ENCODE measurements at places on chromosomes 16 and 17.
A peak's percentile ranks its signal among the peaks of the same experiment; 100 is the strongest.

GRCh38 chr16:84941921-84942320 lies 69.4 kb downstream of the ZDHHC7 start:
- no peak for DNase-seq

DNA sequence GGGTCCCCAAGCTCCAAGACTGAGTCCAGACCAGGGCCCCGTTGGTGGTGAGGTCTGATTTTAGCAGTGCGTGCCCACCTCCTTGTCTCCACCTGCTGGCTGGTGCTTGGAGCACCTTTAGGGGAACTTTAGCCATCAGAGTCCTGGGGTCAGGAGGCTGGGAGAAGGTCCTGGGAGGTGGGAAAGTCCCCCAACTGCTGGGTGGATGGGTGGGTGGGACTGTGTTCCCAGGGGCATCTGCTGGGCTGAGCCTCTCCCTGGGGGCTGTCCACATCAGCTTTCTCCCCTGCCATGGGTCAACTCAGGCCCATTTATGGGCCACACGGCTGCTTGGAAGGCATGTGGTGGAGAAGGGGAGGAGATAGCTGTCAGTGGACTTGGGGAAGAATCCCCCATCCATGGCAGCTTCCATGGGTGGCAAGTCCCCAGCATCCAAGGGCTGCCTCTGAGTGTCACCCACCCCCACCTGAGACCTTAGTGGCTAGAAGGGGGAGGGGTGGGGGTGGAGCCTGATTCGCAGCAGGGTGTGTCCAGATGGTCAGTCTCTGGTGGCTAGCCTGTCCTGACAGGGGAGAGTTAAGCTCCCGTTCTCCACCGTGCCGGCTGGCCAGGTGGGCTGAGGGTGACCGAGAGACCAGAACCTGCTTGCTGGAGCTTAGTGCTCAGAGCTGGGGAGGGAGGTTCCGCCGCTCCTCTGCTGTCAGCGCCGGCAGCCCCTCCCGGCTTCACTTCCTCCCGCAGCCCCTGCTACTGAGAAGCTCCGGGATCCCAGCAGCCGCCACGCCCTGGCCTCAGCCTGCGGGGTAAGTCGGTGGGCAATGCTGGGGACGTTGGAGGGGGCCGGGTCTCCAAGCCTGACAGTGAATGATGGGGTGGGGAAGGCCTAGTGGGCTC lies at the start of gene TRPV2:
Gene TRPV2, plus strand, starts transcription at position 541 of the 894 bp plus-strand sequence. CDS start 2,098 bp downstream, outside the sequence.
- DNase-seq = peak; percentile 41

- no peak for DNase-seq
Measured at GRCh38 chr16:23694644-23695373, 16.1 kb downstream of the PLK1 start.

DNA sequence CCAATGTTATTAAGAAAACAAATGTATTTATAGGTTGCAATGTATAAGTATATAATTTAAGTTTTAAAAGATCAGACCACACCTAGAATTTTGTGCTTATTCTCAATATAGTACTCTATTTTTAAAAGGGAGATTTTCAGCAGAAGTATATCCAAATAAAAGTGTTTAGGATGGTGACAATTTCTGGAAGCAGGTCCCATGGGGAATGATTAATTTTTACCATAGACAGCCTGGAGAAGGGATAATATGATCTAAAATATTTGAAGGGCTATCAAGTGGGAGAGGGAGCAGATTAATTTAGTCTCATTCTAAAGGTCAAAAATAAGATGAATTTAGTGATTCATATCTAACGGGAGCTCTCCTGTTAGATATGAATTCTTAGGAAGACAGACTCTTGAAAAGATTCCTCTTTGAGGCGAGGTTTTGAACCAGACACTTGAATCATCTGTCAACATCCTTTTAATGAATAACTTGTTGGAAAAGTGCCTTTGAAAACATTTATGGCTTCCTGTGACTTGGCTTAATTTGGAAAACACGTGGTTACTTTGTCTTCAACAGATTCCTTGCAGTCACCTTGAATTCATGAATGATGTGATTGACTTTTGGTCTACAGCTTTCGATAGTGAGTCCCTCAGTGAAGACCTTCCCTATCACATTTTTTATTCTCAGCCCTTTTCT lies 29.3 kb upstream of the SMIM36 start:
- DNase-seq = no peak

GRCh38 chr17:34141590-34141989 lies 113.5 kb upstream of the CCL2 start:
- DNase-seq = no peak

GRCh38 chr17:50154604-50155003 lies 4.1 kb upstream of the PPP1R9B start:
- no peak for DNase-seq

- no peak for DNase-seq
Measured at GRCh38 chr16:81478876-81479511, 34.4 kb downstream of the CMIP start.

- DNase-seq = no peak
Measured at GRCh38 chr16:4051591-4051990, 64.7 kb downstream of the ADCY9 start.

GRCh38 chr17:18381953-18382245 lies 4.3 kb downstream of the EVPLL start:
- DNase-seq = no peak

DNA sequence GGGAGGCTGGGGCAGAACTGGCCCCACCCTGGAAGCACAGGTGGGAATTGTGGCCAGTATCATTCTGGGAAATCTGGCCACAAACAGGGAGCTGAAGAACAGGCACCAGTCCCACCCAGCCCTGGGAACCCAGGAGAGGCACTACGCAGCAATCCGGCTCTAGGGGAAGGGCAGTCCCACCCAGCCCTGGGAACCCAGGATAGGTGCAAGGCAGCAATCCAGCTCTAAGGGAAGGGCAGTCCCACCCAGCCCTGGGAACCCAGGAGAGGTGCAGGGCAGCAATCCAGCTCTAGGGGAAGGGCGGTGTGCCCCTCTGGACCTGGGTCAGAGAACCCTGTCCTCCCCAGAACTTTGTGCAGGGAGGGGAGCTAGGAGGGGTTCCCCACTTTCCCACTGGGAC lies 7.1 kb downstream of the DRC3 start:
- no peak for DNase-seq
